ENCODE measurements at places on chromosomes 7 and 10. TPM values are rescaled to one million over a fixed set of nuclear protein-coding genes. Genes with fewer than 3 reads are reported as not detected.

GRCh38 chr10:6283655-6284054, 80.9 kb downstream of the PFKFB3 start:
- DNase-seq, result no peak

- no peak for DNase-seq
These were observed 25.0 kb upstream of the PPA1 start for GRCh38 chr10:70258216-70258615.

GRCh38 chr7:156881679-156882078, 11.3 kb downstream of the LMBR1 start:
- no peak for DNase-seq

DNA sequence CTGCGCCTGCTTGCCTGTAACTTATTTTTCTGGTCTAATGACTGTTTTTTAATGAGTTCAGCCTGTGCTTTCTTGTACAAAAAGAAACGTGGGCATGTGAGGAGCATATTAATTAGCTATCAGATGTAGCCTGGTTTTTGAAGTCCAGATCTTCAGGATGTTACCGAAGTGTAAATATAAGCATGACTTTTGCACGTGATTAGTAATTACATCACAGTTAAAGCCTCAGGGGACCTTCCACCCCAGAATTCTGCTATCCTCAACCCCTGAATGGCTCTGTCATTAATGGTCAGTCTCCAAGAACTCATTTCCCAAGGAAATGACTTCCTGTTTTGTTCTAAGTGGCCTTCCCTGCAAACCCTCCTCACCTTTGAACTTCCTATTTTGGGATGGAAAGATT, 2.1 kb upstream of the PRXL2A start:
- no peak for DNase-seq

- no peak for DNase-seq
These were observed 77.6 kb downstream of the BICC1 start for GRCh38 chr10:58590152-58590840.

DNA sequence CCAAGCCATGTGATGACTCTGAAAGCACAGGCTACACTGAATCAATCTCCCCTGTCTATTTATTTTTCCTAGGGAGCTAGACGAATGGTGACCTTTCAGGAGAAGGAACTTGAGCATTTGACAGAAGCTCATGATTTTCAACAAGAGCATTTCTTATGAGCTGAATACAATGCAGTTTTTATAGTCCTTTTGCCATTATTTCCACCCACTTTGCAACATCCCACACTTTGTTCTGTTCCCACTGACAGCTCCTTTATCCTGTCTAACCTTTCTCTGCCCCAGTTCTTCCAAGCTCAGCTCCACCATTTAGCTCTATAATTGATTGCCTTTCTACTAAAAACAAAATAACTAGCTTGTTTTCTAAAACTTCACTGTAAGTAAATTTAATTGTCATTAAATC, 91.9 kb upstream of the PRSS1 start:
- no peak for DNase-seq

GRCh38 chr10:76136961-76137360, 705.5 kb downstream of the LRMDA start:
- no peak for DNase-seq

GRCh38 chr7:97685952-97686351, 45.9 kb upstream of the TAC1 start:
- no peak for DNase-seq

The ETV1 gene
- total RNA-seq, result 0.56 TPM

The TMEM176B gene
- total RNA-seq, result not detected

The BHLHA15 gene
- 0.94 TPM for total RNA-seq

The DYDC2 gene
- 0.70 TPM for total RNA-seq

The HPSE2 gene
- total RNA-seq, result not detected

Measured in activated CD8-positive, alpha-beta T cell treated with anti-CD3 and anti-CD28 coated beads for 36 hours (primary cell).